ENCODE measurements at places on chromosomes 6 and 20.

GRCh38 chr20:9053108-9053507 lies 15.8 kb upstream of the PLCB4 start:
- no peak for DNase-seq

GRCh38 chr6:119575721-119576120 lies 226.2 kb upstream of the MAN1A1 start:
- DNase-seq = no peak

- no peak for DNase-seq
These were observed 28.1 kb downstream of the SPDEF start for GRCh38 chr6:34527751-34528670.

GRCh38 chr6:112780498-112781096 lies 433.5 kb downstream of the RFPL4B start:
- DNase-seq = no peak

- no peak for DNase-seq
These were observed 24.5 kb downstream of the CALHM6 start for GRCh38 chr6:116485559-116486184.

DNA sequence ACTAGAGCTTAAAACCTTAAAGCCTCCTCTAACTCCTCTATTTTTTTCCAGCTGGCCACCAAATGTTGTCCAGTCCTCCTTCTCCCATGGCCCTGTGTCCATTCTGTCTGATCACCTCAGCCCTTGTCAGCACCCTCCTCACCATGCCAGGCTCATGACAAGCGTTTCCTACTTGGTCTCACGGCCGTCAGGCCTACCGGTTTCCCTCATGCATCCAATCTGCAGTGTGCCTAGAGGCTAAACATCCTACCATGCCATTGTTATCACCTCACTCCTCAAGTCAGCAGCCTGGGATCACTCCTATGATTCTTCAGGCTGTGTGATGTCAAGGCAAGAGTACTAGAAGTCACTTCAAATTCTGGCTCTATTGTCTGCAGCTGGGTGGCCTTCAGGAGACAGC lies 9.6 kb upstream of the TJAP1 start:
- DNase-seq = no peak

DNA sequence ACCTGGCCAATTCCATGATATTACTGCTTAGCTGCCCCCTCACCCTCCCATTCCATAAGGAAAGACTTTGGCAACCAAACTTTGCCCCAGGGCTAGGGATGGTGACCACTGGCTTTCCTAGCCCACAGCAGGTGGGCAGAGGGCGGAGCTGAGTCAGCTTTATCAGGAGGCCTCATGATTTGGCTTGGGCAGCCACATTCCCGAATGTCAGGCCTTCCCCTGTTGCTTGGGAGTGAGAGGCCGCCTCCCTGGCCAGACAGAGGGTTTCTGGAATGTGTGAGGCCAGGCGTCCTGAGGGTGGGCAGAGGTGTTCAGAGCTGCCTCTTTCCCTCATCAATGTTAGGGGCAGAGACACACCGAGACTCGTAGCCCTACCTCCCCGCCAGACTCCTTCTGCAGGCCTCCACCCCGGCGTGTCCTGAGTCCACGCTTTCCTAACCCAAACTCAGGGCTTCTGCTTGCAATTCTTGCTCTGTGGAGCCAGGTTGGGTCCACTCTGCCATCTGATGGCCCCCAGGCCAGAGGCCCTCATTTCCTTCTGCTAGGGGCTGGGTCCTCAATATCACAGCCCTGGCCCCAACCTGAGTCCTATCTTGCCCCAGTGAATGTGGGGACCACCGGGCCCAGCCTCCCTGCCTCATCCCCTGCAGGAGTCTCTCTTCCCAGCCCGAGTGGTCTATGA lies 19.3 kb downstream of the UQCC2 start:
- no peak for DNase-seq

DNA sequence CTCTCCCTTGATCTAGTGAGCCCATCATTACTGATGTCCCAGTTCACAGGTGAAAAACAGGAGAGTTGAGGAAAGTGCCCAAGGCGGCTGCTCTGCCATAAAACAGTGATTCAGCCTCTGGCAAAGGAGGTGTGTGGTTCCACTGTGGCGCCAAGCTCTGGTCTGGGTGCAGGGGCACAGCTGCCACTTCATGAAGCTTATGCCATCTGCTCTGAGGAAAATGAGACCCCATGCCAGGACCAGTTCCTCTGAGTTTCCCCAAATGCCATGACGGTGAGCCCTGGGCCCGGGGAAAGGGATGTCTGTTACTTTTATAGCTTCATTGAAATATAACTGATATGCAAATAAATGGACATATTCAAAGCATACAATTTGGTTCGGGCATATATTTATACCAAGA lies 33.7 kb upstream of the ZBP1 start:
- DNase-seq = no peak

- no peak for DNase-seq
These were observed 26.1 kb downstream of the SPATA2 start for GRCh38 chr20:49889001-49889934.

- no peak for DNase-seq
These were observed 29.3 kb upstream of the FAM83B start for GRCh38 chr6:54817236-54817635.

DNA sequence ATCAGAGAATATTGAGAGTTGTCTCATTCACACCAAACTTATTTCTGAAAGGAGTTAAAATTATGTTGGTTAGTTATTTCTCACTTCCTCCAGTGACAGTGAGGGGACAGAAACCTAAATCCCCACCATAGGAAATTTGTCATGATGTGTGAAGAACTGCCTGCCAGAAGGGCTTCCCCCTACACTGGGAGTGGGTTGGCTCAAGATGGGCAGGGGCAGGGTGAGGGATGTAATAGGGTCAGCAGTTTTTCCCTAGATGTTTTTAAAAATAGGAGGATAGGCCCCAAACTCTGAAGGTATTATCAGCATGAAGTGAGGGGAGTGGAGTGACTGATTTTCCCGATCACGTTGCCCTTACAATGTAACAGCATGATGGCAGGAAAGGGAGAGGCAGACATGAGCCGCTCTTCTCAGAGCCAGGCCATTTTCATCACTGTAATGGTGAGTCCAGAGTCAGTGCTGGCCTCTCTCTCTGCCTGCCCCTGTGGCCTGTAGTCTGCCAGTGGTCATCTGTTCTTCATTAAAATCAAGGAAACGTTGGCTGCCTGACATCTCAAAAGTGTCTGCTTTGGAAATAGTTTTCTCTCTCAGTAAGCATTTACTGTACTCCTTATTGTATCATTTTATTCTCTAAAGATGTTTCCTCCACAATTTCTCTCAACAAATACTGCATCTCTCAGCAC lies 59.8 kb upstream of the SYNJ2 start:
- no peak for DNase-seq

DNA sequence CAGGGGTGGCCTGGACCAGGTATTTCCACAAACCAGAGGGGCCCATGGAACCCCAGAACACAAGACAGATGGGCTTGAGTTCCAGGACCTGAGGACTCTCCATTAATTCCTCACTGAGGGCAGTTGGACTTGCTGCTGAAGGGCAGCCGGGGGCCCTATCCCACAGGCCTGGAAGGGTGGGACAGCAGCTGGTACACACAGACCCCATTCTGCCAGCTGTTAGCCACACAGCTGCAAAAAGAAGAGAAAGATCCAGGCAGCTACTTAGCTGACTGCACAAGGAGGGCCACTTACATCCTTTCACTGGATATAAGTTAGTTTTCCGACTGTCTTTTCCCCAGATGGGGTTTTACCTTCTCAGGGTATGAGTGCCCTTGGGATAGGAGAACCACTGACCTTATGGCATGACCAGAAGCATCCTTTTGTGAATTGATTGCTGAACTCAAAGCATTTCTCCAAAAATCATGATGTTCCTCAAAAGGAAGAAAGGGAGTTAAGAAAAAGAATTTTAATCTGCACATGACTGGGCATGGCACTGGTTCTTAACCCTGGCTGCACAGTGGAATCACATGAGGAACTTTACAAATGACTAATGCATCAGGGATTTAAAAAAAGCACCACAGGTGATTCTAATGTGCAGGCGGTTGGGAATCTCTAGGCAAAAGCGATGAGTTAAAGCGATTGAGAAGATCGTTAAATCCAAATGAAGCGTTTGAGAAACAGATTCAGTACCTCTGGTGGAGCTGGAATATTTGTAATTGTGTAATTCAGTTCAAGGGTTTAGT lies 199.4 kb downstream of the TFAP2A start:
- no peak for DNase-seq

- DNase-seq = no peak
These were observed 67.3 kb downstream of the TRAM2 start for GRCh38 chr6:52509281-52510212.

Data from stimulated activated CD8-positive, alpha-beta memory T cell treated with anti-CD3 and anti-CD28 coated beads, Interleukin-4, amount 100 ng/mL, for 1 hour (primary cell).